ENCODE measurements at places on chromosomes 3 and 15. TPM values are rescaled to one million over a fixed set of nuclear protein-coding genes. Genes with fewer than 3 reads are reported as not detected.

- H3K36me3 ChIP-seq = no peaks in the 10 kb centered on the region
- no peak overlapping the region for H3K27ac ChIP-seq
- no peak for DNase-seq
Observed at GRCh38 chr3:160587105-160587504, 21.7 kb upstream of the KPNA4 start.

GRCh38 chr3:160185751-160186150 lies 39.5 kb upstream of the C3orf80 start:
- H3K27ac ChIP-seq = no peak overlapping the region
- H3K4me1 ChIP-seq = no peaks in the 10 kb centered on the region
- H3K36me3 ChIP-seq = no peaks in the 10 kb centered on the region
- H3K4me3 ChIP-seq = no peak overlapping the region
- no peak for DNase-seq

Gene STRA6
- total RNA-seq = not detected

GRCh38 chr3:102676424-102676823 lies 241.6 kb downstream of the ZPLD1 start:
- no peaks in the 10 kb centered on the region for H3K36me3 ChIP-seq
- no peak overlapping the region for H3K27ac ChIP-seq
- H3K27me3 ChIP-seq = no peaks in the 10 kb centered on the region
- H3K4me3 ChIP-seq = no peak overlapping the region

Gene LYZL4
- not detected for total RNA-seq

- no peak for DNase-seq
- no peaks in the 10 kb centered on the region for H3K27me3 ChIP-seq
- H3K4me1 ChIP-seq = no peaks in the 10 kb centered on the region
Observed at GRCh38 chr3:23550402-23550801, 255.4 kb upstream of the UBE2E1 start.

GRCh38 chr3:140913728-140914127 lies 27.9 kb upstream of the SLC25A36 start:
- H3K4me3 ChIP-seq = no peak overlapping the region
- no peaks in the 10 kb centered on the region for H3K27me3 ChIP-seq
- H3K36me3 ChIP-seq = no peaks in the 10 kb centered on the region

- H3K27ac ChIP-seq = no peak overlapping the region
- H3K27me3 ChIP-seq = no peaks in the 10 kb centered on the region
- no peaks in the 10 kb centered on the region for H3K4me1 ChIP-seq
- H3K36me3 ChIP-seq = no peaks in the 10 kb centered on the region
Observed at GRCh38 chr15:77081971-77082370, 11.1 kb upstream of the TSPAN3 start.

- H3K4me3 ChIP-seq = no peak overlapping the region
- DNase-seq = peak; percentile 38
- H3K36me3 ChIP-seq = peaks cover 4% of the 10 kb centered on the region
- H3K27ac ChIP-seq = no peak overlapping the region
- H3K27me3 ChIP-seq = no peaks in the 10 kb centered on the region
Observed at GRCh38 chr15:90906181-90906849, 3.2 kb downstream of the MAN2A2 start.

DNA sequence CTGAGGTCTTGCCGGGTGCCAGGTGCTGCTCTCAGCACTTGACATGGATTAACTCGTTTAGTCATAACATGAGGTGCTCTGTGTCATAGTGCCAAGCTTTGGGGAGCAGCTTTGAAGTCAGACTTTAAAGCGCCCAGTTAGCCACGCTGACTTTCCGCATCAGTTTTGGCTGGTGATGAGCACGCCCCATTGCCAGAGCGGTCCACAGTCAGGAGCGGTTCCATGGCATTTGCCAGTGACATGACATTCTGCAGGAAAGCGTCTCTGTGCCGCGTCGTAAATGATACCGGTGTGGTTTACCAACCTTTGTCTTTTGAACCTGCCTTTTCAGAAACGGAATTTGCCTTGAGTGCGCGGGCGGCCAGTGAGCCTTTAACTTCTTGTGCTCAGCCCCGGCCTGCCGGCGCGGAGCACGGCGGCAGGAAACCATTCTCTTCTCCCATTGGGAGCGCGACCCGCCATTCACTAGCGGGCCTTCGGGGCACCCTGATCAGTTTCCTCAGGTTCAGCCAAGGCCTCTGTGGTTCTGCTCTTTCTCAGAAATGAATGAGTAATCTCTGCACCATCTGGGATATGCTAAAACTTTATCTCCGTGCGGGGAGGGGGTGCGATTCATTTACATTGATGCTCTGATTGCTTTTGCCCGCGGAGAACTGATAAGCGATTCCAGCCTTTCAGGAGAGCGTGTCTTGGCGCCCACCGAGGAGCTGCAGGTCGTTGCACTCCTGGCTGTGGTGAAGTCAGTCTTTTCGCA lies 1.7 kb upstream of the SLC2A2 start:
- H3K4me1 ChIP-seq = peaks cover 17% of the 10 kb centered on the region
- no peaks in the 10 kb centered on the region for H3K27me3 ChIP-seq
- H3K36me3 ChIP-seq = no peaks in the 10 kb centered on the region
- H3K4me3 ChIP-seq = peak overlapping the region; percentile 67
- DNase-seq = peak; percentile 79
- peak overlapping the region; percentile 68 for H3K27ac ChIP-seq

DNA sequence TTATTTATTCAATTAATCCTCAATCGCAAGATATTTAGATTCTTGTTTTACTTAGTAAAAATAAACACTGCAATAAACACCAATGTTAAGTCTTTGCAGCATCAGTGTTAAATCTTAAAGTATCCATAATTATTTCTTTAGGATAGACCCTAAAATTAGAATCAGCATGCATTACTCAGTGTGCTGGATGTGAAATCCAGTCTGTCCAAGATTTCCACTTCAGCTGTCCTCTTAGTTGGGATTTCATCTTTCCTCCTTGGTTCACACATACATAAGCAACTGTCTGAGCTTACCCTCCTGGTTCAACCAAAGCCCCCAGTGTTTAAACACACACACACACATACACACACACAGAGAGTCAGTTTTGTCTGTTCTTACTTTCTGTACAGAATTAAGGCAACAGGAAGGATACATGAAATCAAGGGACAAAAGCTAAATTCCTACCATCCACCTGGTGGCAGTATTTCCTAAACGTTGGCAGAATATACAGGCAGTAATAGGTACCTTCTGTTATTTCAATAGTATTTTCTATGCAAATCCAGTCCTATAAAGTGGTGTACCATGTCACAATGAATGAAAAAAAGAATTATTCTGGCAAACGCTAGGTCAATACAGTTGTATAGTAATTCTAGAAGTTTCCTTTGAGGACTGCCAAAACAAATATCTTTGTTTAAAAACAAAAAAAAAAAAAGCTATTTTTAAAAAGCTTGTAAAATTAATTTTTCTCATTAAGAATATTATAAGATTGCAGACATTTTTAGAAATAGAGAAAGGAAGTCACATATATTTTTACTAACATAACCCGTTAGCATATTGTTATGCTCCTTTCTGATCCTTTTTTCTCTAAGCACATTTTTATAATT lies 27.3 kb upstream of the DMXL2 start:
- H3K27ac ChIP-seq = no peak overlapping the region
- H3K36me3 ChIP-seq = no peaks in the 10 kb centered on the region
- H3K27me3 ChIP-seq = no peaks in the 10 kb centered on the region
- H3K4me3 ChIP-seq = no peak overlapping the region

- no peak overlapping the region for H3K27ac ChIP-seq
- no peak overlapping the region for H3K4me3 ChIP-seq
- no peaks in the 10 kb centered on the region for H3K27me3 ChIP-seq
- DNase-seq = no peak
Observed at GRCh38 chr3:45679805-45680204, 9.4 kb upstream of the SACM1L start.

DNA sequence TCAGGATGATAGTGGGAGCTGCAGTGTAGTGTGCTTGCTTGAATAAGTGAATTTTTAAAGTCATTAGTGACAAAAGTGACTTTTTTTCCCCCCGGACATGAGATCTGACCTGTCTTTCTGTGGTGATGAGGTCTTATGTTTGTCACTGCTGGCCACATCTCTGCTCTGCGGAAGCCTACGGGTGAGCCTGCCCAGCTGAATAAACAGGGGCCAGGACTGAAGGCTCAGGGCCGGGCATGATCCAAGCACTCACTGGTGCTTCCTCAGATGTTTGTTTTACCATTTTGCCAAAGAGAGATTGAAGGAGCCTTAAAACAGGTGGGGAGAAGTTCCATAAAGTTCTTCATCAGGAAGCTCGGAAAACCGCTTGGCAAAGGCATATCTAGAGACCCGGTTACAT lies 35.0 kb downstream of the RPL39L start:
- no peak for DNase-seq
- no peaks in the 10 kb centered on the region for H3K4me1 ChIP-seq
- no peak overlapping the region for H3K4me3 ChIP-seq
- H3K27ac ChIP-seq = no peak overlapping the region
- H3K27me3 ChIP-seq = no peaks in the 10 kb centered on the region

DNA sequence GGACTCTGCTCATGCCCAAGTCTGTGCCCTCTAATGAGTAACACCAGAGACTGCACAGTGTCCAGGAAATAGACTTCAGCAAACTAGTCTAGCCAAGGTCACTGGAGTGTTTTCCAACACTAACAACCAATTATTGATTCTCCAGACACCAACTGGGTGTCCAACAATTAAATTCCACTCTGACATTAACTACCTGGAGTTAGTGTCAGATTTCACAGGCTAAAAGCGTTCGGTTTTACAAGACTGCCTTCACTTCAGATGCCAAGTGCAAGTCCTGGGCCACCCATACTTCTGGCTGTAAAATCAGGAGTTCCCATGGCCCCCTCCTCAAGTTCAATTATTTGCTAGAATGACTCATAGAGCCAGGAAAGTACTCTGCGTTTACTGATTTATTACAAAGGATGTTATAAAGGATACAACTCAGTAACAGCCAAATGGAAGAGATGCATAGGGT lies 20.8 kb upstream of the CFAP161 start:
- H3K27ac ChIP-seq = no peak overlapping the region
- H3K27me3 ChIP-seq = no peaks in the 10 kb centered on the region
- no peaks in the 10 kb centered on the region for H3K36me3 ChIP-seq
- DNase-seq = no peak

GRCh38 chr3:159711560-159712333 lies 276.9 kb upstream of the IL12A start:
- H3K4me3 ChIP-seq = no peak overlapping the region
- no peaks in the 10 kb centered on the region for H3K4me1 ChIP-seq
- H3K27me3 ChIP-seq = no peaks in the 10 kb centered on the region
- peak; percentile 29 for DNase-seq
- no peaks in the 10 kb centered on the region for H3K36me3 ChIP-seq

Gene SAMD7
- not detected for total RNA-seq

Gene GOLGA6D
- 0.12 TPM for total RNA-seq

GRCh38 chr15:48592221-48592731 lies 53.2 kb downstream of the FBN1 start:
- H3K4me3 ChIP-seq = no peak overlapping the region
- H3K27me3 ChIP-seq = no peaks in the 10 kb centered on the region
- H3K36me3 ChIP-seq = no peaks in the 10 kb centered on the region
- no peak overlapping the region for H3K27ac ChIP-seq
- no peak for DNase-seq
- no peaks in the 10 kb centered on the region for H3K4me1 ChIP-seq

DNA sequence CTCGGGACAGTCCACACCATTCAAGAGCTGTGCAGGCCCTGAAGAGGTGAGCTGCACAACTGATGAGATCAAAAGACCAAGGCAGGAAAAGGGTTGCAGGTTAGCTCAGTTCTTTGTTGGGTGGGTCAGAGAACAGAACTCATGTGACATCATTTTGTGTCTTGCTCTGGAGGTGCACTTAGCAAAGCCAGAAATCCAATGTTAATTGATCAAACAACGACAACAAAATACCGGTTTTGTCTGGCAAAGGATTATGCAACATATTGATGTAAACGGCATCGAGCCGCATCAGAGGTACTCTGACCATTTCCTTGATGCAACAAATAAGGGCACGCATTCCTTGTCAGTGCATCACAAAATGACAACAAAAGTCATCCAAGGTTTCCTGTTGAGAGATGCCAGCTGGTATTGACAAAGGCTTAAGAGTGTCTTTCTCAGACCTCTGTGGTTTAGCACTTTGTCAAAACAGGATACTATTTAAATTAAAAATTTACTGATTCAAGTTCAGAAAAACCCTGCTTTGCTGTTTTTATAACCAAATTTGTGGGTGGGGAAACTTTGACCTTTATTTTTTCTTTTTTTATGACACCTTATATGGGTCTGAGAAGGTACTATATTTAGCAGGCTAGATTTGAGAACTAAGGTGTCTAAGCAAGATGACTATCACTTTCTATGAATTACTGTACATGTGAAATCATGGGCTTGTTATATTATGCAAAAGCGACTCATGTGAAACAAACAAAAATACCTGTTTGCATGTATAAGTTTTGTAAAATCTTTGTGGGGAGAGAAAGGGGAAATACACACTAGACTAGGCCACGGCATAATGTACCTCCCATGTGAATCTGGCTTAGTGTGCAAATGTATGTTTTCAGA lies 496.1 kb downstream of the FOXP1 start:
- peaks cover 22% of the 10 kb centered on the region for H3K4me1 ChIP-seq
- H3K4me3 ChIP-seq = no peak overlapping the region
- no peak for DNase-seq
- H3K27me3 ChIP-seq = no peaks in the 10 kb centered on the region

- no peak for DNase-seq
- H3K4me1 ChIP-seq = no peaks in the 10 kb centered on the region
- no peak overlapping the region for H3K4me3 ChIP-seq
- H3K27ac ChIP-seq = no peak overlapping the region
- H3K27me3 ChIP-seq = no peaks in the 10 kb centered on the region
Observed at GRCh38 chr3:11088831-11089230, 65.5 kb upstream of the HRH1 start.

- no peaks in the 10 kb centered on the region for H3K4me1 ChIP-seq
- H3K27me3 ChIP-seq = no peaks in the 10 kb centered on the region
- H3K4me3 ChIP-seq = no peak overlapping the region
- no peak for DNase-seq
Observed at GRCh38 chr3:152610622-152611021, 224.3 kb upstream of the P2RY1 start.

Gene ZPLD1
- total RNA-seq = not detected

Gene GOLGA8S
- 0.20 TPM for total RNA-seq

DNA sequence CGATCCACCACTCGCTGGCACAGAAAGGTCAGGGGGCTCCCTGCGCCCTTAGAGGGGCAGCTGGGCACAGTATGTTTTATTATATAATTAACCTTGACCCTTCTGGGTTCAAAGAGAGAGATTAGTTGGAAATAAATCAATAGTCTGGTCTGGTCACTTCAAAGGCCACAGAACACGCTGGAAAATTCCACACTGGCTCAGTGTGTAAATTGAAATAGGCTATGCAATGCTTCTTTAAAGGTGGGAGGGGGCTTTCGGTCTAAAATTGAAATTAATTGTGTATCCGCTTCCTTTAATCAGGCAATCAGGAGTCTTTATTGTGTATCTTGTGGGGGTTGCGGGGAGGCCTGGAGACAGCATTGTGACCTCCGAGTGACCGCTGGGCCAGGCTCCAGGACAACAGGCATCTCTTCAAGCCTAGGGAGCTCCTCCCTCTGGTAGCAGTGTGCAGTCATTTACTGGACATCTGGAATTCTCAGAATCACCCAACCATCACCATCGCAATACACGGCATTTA lies 8.0 kb downstream of the RNU5B-1 start:
- H3K27ac ChIP-seq = peak overlapping the region; percentile 87
- no peaks in the 10 kb centered on the region for H3K27me3 ChIP-seq
- no peaks in the 10 kb centered on the region for H3K4me1 ChIP-seq
- DNase-seq = peak; percentile 79
- H3K4me3 ChIP-seq = no peak overlapping the region

Gene ZNF106
- total RNA-seq = 22.1 TPM

GRCh38 chr15:77393471-77393840 lies 26.4 kb downstream of the PEAK1 start:
- DNase-seq = no peak
- no peaks in the 10 kb centered on the region for H3K27me3 ChIP-seq
- H3K27ac ChIP-seq = no peak overlapping the region
- no peaks in the 10 kb centered on the region for H3K4me1 ChIP-seq
